Fibroblast of lung (primary cell): ENCODE measurements at places on chromosomes 13 and 19. TPM values are rescaled to one million over a fixed set of nuclear protein-coding genes. Genes with fewer than 3 reads are reported as not detected.

The DDX39A gene
- 28.5 and 36.5 TPM in 2 replicates for total RNA-seq

The TNNI3 gene
- total RNA-seq, result not detected in 2 replicates

The FUZ gene
- 32.9 and 34.3 TPM in 2 replicates for total RNA-seq

The OR4F17 gene
- not detected in 2 replicates for total RNA-seq

The IGLON5 gene
- total RNA-seq, result not detected in 2 replicates

DNA sequence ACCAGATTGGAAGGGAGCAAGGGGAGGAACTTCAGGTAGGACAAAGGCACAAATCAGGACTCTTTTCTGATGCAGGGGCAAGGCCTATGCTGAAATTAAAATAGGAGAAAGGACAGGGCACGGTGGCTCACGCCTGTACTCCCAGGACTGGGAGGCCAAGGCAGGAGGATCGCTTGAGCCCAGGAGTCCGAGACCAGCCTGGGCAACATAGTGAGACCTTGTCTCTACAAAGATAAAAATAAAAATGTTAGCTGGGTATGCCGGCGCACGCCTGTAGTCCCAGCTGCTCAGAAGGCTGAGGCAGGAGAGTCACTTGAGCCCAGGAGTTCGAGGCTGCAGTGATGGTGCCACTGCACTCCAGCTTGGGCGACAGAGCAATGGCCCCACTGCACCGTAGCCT, 5.7 kb downstream of the SLC17A7 start:
- no peak for DNase-seq

DNA sequence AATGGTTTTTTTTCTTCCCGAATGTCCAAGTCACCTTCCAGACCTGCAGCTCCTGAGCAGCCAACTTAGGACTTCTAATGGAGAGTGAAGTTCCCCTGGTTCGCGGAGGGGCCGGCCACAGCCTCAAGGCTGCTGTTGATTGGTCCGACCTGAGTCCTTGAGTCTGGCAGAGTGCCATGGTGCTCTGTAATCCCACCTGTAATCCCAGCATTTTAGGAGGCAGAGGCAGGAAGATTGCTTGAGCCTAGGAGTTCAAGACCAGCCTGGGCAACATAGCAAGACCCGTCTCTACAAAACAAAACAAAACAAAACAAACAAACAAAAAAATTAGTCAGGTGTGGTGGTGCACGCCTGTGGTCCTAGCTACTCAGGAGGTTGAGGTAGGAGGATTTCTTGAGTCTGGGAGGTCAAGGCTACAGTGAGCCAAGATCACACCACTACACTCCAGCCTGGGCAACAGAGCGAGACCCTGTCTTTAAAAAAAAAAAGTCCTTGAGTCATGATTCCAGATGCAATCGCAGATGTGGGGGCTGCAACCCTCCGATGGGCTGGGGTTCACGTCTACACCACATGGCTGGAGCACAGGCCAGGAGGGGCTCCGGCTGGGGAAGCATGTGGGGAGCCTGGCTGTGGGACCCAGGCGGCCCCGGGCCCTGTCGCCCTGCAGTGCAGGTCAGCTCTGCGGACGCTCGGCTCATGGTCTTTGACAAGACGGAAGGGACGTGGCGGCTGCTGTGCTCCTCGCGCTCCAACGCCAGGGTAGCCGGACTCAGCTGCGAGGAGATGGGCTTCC, 17.7 kb downstream of the HPN start:
- no peak for DNase-seq

GRCh38 chr13:77811381-77811780, 107.2 kb downstream of the EDNRB start:
- no peak for DNase-seq

DNA sequence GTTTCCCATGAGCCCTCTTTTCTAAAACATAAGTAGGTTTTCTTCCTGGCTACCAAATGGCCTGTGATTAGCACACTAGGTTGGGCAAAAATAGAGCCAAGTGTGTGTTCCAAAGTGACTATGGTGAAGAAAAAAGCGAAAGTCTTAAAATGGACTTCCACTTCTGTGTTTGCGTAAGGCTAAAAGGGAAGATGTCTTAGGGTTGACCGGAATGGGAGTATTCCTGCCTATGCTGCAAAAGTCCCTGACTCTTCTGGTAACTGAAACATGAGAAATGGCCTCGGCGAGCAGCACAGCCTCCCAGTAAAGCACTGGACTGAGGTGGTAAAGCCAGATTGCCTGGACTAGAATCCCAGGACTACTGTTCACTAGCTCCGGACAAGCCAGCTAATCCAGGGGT, 2.4 kb upstream of the FPR1 start:
- no peak for DNase-seq

DNA sequence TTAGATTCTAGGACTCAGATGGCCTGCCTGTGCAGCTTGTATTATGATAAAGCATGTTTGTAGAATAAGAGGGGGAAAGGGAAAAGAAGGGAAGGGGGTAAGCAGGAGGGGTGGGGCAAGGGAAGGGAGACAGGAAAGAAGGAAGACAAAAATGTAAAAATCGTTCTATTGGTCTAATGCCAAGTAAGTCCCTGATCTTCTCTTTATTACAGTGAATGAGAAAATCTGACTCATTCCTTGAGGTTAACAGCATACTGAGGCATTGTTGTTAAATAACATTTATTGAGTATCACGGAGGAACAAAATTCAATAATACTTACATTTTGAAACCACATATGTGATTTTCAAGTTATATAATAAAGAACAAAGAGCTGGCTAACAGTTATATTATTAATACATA, 1534.7 kb downstream of the OLFM4 start:
- DNase-seq, result no peak
